ENCODE measurements at places on chromosomes 3 and 15. TPM values are rescaled to one million over a fixed set of nuclear protein-coding genes. Genes with fewer than 3 reads are reported as not detected.

The LARP6 gene
- total RNA-seq: not detected

GRCh38 chr15:101411581-101411980, 77.9 kb downstream of the PCSK6 start:
- H3K4me1 ChIP-seq: no peaks in the 10 kb centered on the region
- H3K27ac ChIP-seq: no peak overlapping the region
- no peaks in the 10 kb centered on the region for H3K36me3 ChIP-seq
- H3K4me3 ChIP-seq: no peak overlapping the region

DNA sequence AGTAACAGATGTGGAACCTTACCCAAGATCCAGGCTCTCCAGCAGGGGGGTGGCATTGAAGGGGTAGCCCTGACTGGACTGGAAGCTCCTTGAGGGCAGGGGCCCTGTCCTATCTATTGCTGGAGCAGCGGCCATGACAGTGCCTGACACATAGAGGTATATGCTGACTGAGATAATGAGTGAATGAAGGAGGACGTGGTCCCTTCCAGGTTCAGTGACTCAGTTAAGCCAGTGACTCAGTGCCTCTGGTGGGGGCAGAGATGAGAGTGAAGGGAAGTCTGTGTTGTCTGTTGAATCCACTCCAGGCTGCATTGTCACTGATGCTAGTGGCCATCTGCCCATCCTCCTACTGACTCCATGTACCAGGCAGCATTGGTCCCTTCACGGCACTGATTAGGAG, 13.0 kb upstream of the CTXND1 start:
- H3K36me3 ChIP-seq: no peaks in the 10 kb centered on the region
- H3K27ac ChIP-seq: no peak overlapping the region
- H3K4me1 ChIP-seq: no peaks in the 10 kb centered on the region
- no peak for DNase-seq

The UMPS gene
- total RNA-seq: 56.3 TPM

GRCh38 chr3:7309641-7310102, 448.8 kb downstream of the GRM7 start:
- H3K4me1 ChIP-seq: no peaks in the 10 kb centered on the region
- no peaks in the 10 kb centered on the region for H3K27me3 ChIP-seq
- no peak for DNase-seq
- H3K36me3 ChIP-seq: no peaks in the 10 kb centered on the region

All from activated T-helper 1 cell treated with anti-CD3 and anti-CD28 coated beads, Interleukin-12 subunit alpha, Interleukin-12 subunit beta, Interleukin-2, Interleukin-4 antibody, amounts not matched to agents 30 ng/mL and 10 ng/mL and 1 ng/mL, durations not matched to agents 14 hours and 24 hours and 36 hours (primary cell).